IMR-90 (cell line): ENCODE measurements at places on chromosomes 3 and 15. TPM values are rescaled to one million over a fixed set of nuclear protein-coding genes. Genes with fewer than 3 reads are reported as not detected.

ARNT2 gene
- 14.7 and 19.0 TPM in 2 replicates for total RNA-seq

ACOX2 gene
- total RNA-seq, result 15.6 and 17.8 TPM in 2 replicates

APH1B gene
- total RNA-seq, result 7.7 and 10.6 TPM in 2 replicates

GOLGA6L1 gene
- not detected in 2 replicates for total RNA-seq

P2RY14 gene
- total RNA-seq, result not detected in 2 replicates

AQP9 gene
- not detected in 2 replicates for total RNA-seq

ROBO1 gene
- total RNA-seq, result 53.9 and 60.8 TPM in 2 replicates

CLDN1 gene
- total RNA-seq, result 4.7 and 7.2 TPM in 2 replicates

ERICH6 gene
- total RNA-seq, result under 0.01 TPM in 1 of 2 replicates, not detected in the other

SYNPR gene
- total RNA-seq, result not detected in 2 replicates

SHC4 gene
- total RNA-seq, result 2.5 and 2.7 TPM in 2 replicates

IL17RB gene
- total RNA-seq, result under 0.01 TPM in 1 of 2 replicates, not detected in the other

HEG1 gene
- 23.9 and 25.6 TPM in 2 replicates for total RNA-seq

SEMA7A gene
- total RNA-seq, result 27.8 and 30.5 TPM in 2 replicates

GOLGA8H gene
- not detected in 2 replicates for total RNA-seq

CACNA1D gene
- total RNA-seq, result under 0.01 TPM in 1 of 2 replicates, not detected in the other

AMT gene
- total RNA-seq, result 0.28 and 0.36 TPM in 2 replicates

NR1I2 gene
- not detected in 2 replicates for total RNA-seq

WWTR1 gene
- 30.3 and 38.9 TPM in 2 replicates for total RNA-seq

ANAPC13 gene
- 43.4 and 82.8 TPM in 2 replicates for total RNA-seq

AP3B2 gene
- not detected in 2 replicates for total RNA-seq

CEP63 gene
- total RNA-seq, result 6.5 and 16.1 TPM in 2 replicates

CEP19 gene
- total RNA-seq, result 1.1 and 1.7 TPM in 2 replicates

RTP4 gene
- not detected in 2 replicates for total RNA-seq

PIGX gene
- total RNA-seq, result 14.5 and 22.2 TPM in 2 replicates

CIDEC gene
- total RNA-seq, result not detected in 2 replicates
